Fibroblast of skin of left quadriceps (primary cell): ENCODE measurements at places on chromosomes 7 and 10.

- no peak for DNase-seq
Measured at GRCh38 chr7:139656387-139656786, 121.4 kb downstream of the HIPK2 start.

DNA sequence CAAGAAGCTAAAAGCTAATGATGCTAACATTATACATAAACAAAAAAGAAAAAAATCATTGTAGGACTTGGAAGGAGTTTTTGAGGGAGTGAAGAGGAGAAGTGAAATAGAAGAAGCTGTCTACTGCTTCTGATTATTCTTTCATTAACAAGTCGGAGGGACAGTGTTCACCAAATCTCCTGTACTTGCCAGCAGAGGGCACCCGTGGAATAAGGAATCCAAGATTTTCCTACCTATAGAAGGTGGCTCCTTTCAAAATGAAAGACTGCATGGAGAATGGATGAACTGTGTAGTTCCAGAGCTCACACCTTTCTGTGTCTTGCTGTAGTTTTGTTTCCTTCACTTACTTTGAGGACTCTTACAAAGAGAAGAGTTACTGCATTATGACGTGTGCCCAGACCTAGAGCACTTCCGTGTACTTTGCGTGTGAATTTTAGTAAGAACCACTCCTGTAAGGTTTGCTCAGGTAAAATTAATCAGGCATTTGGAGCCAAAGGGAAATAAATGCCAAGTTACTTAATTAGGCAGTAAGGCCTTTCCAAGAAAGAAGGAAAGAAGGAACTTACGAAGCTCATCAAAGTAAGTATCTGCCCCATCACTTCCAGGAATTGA, 145.1 kb downstream of the SEMA3D start:
- DNase-seq: peak; percentile 37

DNA sequence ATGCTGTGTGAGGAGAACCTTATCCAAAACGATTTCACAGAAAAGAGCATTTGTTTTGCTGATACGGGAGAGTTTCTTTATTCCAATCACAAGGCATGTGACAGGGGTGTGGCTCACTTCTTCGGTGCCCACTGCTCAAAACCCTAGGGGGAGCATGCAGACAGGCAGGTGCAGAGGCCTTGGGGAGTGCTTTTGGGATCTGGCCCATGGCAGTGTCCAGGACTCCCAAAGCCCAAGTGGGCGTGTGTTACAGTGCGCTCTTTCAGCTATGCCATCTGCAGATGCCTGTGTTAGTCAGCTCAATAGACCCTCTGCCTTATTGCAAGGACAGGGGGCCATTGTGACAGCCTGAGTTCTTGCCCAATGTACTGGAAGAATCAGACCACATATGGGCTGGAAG, 94.8 kb downstream of the CSTF2T start:
- no peak for DNase-seq

- no peak for DNase-seq
Measured at GRCh38 chr10:123180101-123181090, 26.2 kb downstream of the BUB3 start.

DNA sequence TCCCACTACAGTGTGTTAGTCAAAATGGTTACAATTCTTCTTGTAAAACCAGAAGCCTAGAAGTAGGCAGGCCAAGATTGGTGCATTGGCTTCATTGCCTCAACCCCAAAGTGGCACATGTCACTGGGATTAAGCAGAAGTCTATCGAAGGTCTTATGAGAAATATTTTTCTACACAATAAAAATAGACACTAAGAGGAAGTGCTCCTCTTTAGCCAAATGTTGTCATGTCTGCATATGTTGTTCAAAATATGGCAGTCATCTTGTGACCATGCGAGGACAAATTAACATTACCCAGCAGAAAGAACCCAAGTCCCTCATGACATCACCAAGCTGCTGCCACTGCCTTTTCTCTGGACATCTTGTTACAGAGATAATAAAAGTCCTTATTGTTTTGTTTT, 6.3 kb upstream of the NSMCE4A start:
- DNase-seq: no peak

GRCh38 chr7:97973206-97973658, 16.8 kb downstream of the OCM2 start:
- no peak for DNase-seq

- DNase-seq: no peak
Measured at GRCh38 chr7:41872966-41873365, 170.1 kb upstream of the INHBA start.
